ENCODE measurements at places on chromosomes 13 and 19.

- no peak for DNase-seq
Observed at GRCh38 chr13:113551081-113552000, 33.2 kb upstream of the TFDP1 start.

GRCh38 chr13:63190219-63190618 lies 1774.6 kb upstream of the PCDH20 start:
- DNase-seq, result no peak

DNA sequence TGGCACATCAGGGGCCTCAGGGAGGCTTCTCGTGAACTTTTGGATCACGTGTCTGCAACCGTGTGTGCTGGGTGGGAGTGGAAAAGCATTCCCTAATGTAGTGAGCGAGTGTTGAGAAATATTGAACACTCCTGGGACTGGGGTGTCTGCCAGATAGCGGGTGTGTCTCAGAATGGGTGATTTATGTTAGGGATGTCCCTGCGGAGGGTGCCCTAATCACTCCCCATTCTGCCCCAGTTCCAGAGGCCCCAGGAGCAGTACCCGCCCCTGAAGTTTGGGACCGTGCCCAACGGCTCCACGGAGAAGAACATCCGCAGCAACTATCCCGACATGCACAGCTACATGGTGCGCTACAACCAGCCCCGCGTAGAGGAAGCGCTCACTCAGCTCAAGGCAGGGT lies 24.2 kb upstream of the GRWD1 start:
- no peak for DNase-seq

DNA sequence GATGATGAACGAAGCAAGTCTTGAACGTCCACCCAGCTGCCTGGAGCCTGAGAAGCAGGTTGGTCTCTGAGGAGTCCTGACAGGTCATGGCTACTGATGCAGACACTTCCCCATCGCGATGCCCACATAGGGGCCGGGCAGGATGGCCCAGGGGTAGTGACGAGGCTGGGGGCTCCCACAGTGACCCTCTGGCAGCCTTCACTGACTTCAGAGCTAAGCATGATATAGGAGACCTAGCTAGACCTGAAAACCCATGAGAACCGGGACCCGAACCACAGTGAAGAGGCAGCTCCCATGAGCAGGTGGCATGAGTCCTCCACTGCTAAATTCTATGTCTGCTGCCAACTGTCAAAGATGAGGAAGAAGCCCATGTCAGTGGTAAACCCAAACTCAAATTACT lies 91.7 kb downstream of the RNASEH2B start:
- no peak for DNase-seq

DNA sequence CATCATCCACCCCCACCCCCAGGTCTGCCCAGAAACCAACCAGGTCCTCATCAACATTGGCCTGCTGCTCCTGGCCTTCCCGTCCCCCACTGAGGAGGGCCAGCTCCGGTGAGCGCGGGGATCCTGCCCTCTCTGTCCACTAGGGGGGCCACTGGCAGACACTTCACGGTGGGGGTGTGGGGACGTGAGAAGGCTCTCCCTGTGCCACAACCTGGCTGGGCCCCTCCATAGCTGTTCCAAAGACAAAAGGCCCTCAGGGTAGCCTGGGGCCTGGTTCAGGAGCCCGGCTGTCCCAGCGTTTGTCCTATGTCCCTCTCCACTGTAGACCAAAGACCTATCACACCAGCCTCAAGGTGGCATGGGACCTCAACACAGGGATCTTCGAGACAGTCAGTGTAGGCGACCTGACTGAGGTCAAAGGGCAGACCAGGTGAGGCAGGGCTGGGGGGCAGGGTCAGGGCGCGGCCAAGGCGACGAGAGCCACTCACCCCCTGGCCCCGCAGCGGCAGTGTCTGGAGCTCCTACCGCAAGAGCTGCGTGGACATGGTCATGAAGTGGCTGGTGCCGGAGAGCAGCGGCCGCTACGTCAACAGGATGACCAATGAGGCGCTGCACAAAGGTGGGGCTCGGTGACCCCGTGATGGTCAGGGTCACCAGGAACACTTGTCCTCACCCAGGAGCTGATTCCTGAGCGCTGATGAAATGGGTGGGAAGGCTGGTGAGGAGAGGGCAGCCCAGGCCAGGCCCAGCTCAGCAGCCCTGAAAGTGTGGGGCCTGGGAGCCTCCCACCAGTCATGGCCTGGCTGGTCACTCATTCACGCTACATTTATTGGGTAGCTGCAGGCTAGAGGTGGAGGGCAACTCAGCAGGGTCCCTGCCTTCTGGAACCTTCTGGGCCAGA lies 7.9 kb downstream of the DCAF15 start:
- DNase-seq, result no peak

- no peak for DNase-seq
Observed at GRCh38 chr19:33440682-33441081, 67.2 kb downstream of the CEBPG start.

- DNase-seq, result no peak
Observed at GRCh38 chr19:35347171-35347929, at the start of gene FFAR1. TSS of gene FFAR1 (plus strand) at chr19:35347902. CDS start at chr19:35351552, 3,650 bp downstream.

- no peak for DNase-seq
Observed at GRCh38 chr19:29966588-29967249, 24.7 kb downstream of the URI1 start.

GRCh38 chr13:41652735-41653361 lies 195.5 kb downstream of the RGCC start:
- DNase-seq, result peak; percentile 40

GRCh38 chr19:19550972-19551852 lies 13.1 kb downstream of the CILP2 start:
- no peak for DNase-seq

- DNase-seq, result no peak
Observed at GRCh38 chr19:49165865-49166301, 8.3 kb downstream of the TRPM4 start.

GRCh38 chr13:96968027-96968426 lies 26.2 kb downstream of the OXGR1 start:
- DNase-seq, result no peak

GRCh38 chr19:40578442-40578908 lies 1.8 kb downstream of the SHKBP1 start:
- DNase-seq, result no peak

GRCh38 chr13:108961542-108962125 lies 332.2 kb downstream of the MYO16 start:
- DNase-seq, result no peak

- DNase-seq, result no peak
Observed at GRCh38 chr19:54197121-54197520, 3.5 kb upstream of the RPS9 start.

DNA sequence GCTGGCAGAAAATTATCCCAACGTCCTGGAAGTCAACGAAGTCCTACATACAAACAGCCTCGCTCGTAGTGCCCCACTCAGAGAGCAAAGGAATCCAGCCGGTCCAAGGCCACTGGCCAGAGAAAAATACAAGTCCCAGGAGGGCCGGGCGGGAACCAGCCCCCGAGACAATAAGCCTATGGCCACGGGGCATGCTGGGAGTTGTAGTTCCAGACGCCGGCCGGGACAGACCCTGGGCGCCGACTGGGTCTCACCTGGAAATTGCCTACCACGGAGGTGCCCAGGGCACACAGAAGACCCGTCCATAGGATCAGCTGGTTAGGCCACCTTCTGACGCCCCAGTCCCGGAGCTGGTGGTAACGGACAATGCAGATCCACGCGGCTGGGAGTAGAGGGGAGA lies 5.4 kb downstream of the TMEM150B start:
- DNase-seq, result no peak

GRCh38 chr13:109140479-109141349 lies 511.3 kb downstream of the MYO16 start:
- no peak for DNase-seq

DNA sequence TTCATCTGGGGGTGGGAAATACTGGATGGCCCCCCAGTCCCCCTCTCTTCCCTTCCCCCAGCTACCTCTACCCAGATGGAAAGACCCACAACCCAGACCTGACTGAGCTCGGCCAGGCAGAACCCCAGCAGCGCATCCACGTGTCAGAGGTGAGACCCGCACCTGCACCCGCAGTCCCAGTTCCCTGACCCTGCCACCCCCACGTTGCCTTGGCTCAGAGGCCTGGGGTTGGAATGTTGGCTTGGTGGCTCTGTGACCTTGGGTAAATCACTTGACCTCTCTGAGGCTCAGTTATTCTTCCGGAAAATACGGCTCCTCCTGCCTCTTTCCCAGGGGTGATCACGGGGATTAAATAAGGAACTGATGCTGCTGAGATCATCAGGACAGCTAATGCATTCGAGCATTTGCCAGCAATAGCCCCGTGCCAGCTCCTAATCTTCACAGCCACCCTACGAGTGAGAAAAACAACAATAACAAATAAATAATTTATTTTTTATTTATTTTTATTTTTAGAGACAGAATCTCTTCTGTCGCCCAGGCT lies 12.3 kb downstream of the CBLC start:
- no peak for DNase-seq

- DNase-seq, result no peak
Observed at GRCh38 chr13:102793611-102794355, 5.0 kb downstream of the POGLUT2 start.

DNA sequence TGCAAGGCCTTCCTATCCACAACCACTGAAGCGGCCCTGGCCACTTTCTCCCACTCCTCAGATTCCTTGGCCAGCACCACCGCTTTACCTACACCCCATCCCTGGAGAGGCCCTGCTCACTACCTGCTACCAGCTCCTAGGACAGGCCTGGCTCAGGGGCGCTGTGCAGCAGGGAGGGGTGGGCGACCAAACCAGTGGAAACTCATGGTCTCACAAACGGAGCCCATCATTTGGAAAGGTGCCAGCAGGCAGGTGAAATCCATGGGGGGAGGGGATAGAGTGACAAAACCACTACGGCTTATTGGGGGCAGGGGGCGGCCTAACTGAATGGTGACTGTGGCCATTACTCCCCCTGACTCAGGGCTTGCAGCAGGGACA lies 27.6 kb downstream of the C19orf47 start:
- DNase-seq, result no peak

GRCh38 chr19:5494773-5495172 lies 39.6 kb downstream of the ZNRF4 start:
- DNase-seq, result no peak

- DNase-seq, result no peak
Observed at GRCh38 chr19:42471554-42472249, 29.0 kb upstream of the CXCL17 start.

DNA sequence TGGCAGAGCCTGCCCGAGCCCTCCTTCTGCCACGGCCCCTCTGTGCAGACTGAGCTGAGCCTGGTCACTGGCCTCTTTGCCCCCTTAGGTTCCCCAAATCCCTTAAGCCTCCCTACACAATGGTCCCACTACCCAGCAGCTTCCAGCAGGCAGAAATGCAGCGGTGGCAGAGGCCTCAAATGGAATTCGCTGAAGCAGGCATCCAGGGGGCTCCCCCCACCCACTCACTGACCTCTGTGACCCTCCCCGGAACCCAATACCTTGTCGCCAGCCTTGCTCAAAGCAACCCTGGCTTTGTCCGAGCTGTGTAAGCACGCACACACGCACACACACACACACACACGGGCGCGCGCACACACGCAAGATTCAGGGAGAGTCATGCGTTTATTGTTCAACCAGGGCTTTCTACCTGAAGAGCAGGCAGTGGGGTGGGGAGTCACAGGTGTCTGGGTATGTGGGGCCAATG lies at the start of gene LIM2:
Gene LIM2, minus strand, starts transcription at position 51 of the 466 bp plus-strand sequence. CDS start 531 bp downstream, outside the sequence.
- DNase-seq, result no peak

- no peak for DNase-seq
Observed at GRCh38 chr13:84413016-84413415, 530.7 kb upstream of the SLITRK1 start.

- no peak for DNase-seq
Observed at GRCh38 chr13:27211771-27212364, 39.5 kb upstream of the RPL21 start.

GRCh38 chr13:33526718-33527117 lies 241.2 kb upstream of the STARD13 start:
- no peak for DNase-seq

- no peak for DNase-seq
Observed at GRCh38 chr13:46905249-46905648, 8.4 kb upstream of the HTR2A start.

- DNase-seq, result peak; percentile 13
Observed at GRCh38 chr19:11737964-11738745, 591 bp downstream of the ZNF823 start.

DNA sequence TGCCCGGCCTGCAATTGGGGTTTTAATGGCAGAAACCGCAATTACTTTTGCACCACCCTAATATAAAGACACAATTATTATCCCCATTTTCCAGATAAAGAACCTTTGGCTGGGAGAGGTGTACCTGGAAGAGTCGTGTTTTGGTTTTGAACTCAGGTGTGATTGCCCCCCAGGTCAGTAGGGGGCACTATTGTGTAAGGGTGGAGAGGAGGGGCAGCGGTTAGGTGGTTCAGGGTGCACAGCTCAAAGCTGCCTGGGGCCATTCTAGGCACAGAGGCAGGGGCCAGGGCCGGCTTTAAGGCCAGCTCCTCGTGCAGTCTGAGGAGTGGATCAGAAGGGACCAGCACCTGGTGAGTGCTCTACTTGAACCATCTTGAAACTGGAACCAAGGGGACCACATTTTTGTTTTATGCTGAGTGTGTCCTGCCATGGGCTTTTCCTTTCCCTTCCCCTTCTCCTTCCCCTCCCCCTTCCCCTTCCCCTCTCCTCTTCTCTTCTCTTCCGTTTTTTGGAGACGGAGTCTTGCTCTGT lies 5.8 kb upstream of the FCGRT start:
- peak; percentile 79 for DNase-seq

DNA sequence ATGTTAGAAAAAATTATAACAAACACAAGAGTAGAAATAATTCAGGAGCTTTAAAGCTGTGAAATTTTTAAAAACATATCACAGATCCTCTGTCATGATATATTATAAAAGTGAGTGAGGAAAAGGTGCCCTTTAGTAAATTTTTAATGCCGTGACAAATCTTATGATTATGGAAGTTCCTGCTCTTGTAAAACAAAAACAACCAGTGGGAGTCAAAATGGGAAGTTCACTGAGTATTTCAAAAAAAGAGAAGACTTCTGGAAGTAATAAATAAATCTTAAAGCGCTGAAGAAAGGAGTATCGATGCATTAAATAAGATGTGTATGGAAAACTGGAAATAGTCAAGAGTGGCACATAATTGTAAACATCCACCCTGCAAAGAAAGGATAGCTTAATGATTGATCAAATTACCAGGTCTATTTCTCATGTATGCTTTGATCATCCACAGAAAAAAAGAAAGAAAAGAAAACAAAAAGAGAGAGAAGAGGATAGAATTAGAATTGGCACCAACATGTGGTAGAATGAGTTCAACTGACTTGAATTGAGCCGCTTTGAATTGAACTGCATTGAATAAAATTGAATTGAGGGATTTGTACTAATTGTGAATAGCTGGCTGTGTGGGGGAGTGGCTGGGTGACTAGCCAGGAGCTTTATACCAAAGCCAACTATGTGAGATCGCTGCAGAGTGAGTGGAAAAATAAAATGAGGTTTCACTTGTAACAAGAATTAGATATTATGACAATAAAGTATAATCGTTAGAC lies 647.6 kb upstream of the SPRY2 start:
- DNase-seq, result no peak

DNA sequence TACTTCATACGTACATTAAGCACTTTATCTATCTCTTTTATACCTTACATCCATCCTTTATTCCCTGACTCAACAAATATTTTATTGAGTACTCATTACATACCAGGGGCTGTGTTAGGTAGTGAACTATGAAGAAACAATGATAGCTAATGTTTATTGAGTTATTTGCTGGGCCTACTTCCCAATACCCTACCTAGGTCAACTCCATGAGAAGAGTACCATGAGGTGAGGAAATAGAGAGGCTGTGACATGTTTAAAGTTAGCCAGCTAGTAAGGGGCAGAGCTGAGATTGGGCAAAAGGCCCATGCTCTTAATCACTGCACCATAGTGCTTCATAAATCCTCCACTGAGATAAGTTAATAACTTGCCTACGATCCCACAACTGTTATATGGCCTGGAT lies 79.9 kb downstream of the FREM2 start:
- no peak for DNase-seq

GRCh38 chr13:89163096-89163495 lies 1491.9 kb downstream of the SLITRK5 start:
- no peak for DNase-seq

GRCh38 chr13:44719857-44720671 lies 143.9 kb upstream of the TSC22D1 start:
- DNase-seq, result no peak
